ENCODE measurements at places on chromosomes 5 and 9.
A peak's percentile ranks its signal among the peaks of the same experiment; 100 is the strongest.

DNA sequence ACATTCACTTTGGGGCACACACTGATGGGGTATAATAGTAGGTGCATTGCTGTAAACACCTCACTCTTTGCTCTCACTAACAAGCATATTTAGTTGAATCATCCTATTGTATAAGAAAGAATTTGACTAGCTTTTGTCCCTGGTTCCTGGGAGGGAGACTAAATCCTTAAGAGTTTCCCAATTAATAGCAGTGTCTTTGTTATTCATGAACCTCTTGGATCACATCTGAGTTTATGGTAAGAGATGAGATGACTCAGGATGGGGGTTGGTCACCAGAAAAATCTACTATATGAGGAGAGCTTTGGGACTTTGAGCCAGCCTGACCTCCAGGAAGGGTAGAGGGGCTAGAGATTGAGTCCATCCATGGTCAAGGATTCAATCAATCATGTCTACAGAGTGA is 56.8 kb downstream of the PUM3 start:
- DNase-seq, result no peak
- H3K4me3 ChIP-seq, result no peak overlapping the region
- peaks cover 66% of the 10 kb centered on the region for H3K36me3 ChIP-seq
- no peaks in the 10 kb centered on the region for H3K27me3 ChIP-seq

GRCh38 chr5:88391991-88392390 is 123.3 kb upstream of the TMEM161B start:
- peaks cover 6% of the 10 kb centered on the region for H3K27me3 ChIP-seq
- H3K4me1 ChIP-seq, result no peaks in the 10 kb centered on the region
- no peak overlapping the region for H3K27ac ChIP-seq
- H3K4me3 ChIP-seq, result no peak overlapping the region
- no peaks in the 10 kb centered on the region for H3K36me3 ChIP-seq

DNA sequence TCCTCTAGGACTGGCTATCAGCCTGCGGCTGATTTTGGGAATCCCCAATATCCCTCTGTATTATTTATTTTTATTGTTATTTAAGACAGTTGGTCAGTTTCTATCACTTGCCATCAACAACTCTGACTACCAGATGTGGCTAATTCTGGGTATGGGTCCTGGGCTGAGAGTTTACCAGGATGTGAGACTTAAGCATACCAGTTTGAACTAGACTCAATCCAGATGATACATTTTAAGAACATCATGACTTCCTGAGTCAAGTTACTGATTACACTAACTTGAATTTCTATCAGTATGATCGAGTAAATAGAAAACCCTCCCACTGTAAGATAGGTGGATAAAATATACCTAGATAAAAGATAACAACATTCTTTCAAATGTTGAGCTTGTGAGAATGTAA is 634.0 kb downstream of the MAT2B start:
- H3K36me3 ChIP-seq, result no peaks in the 10 kb centered on the region
- no peak overlapping the region for H3K4me3 ChIP-seq
- DNase-seq, result no peak
- H3K4me1 ChIP-seq, result no peaks in the 10 kb centered on the region
- H3K27me3 ChIP-seq, result peaks cover 1% of the 10 kb centered on the region
- H3K27ac ChIP-seq, result no peak overlapping the region

- peaks cover 17% of the 10 kb centered on the region for H3K27me3 ChIP-seq
Measured at GRCh38 chr5:38807570-38808483, 38.0 kb upstream of the OSMR start.

GRCh38 chr9:83062651-83063527 is at the start of gene RASEF:
Gene RASEF, minus strand, starts transcription at chr9:83063142. Its CDS starts 275 bp downstream, at chr9:83062867.
- H3K27ac ChIP-seq, result no peak within 1 kb of the TSS
- peaks cover 49% of the 10 kb centered on the region for H3K27me3 ChIP-seq
- DNase-seq, result no peak

DNA sequence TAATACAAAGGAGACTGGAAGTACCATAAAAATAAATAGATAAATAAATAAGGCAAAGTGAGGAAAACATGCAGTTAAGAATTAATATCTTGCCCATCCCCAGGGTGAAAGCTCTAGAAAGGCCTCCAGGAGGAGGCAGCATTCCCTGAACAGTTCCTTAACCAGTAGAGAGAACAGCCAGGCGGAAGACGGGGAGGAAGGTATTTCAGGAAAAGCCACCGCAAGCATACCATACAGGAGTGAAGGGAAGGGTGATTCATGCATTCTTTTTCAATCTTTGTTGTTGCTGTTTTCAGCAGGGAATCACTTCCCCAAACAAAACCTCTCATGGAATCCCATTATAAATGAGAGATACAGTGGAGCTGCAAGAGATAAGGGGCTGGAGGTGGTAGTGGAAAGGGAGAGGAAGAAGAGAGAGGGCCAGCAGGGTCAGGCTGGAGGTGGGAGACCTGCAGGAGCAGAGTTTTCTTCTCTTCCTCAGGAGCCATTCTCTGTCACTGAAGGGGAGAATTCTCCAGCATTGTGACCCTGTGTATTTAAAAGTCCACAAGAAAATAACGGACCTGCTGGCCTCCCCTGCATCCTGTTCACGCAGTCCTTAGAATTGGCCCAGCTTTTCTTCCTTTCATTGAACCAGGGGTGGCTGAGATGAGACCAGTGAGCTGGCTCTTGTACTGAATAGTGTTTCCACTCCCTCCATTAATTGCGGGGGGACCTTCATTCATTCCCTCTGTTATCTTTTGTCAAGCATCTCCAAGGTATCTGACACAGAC is 255.9 kb downstream of the FAM114A2 start:
- H3K4me1 ChIP-seq, result no peaks in the 10 kb centered on the region
- H3K27ac ChIP-seq, result no peak overlapping the region
- no peak overlapping the region for H3K4me3 ChIP-seq
- H3K36me3 ChIP-seq, result no peaks in the 10 kb centered on the region
- no peak for DNase-seq

DNA sequence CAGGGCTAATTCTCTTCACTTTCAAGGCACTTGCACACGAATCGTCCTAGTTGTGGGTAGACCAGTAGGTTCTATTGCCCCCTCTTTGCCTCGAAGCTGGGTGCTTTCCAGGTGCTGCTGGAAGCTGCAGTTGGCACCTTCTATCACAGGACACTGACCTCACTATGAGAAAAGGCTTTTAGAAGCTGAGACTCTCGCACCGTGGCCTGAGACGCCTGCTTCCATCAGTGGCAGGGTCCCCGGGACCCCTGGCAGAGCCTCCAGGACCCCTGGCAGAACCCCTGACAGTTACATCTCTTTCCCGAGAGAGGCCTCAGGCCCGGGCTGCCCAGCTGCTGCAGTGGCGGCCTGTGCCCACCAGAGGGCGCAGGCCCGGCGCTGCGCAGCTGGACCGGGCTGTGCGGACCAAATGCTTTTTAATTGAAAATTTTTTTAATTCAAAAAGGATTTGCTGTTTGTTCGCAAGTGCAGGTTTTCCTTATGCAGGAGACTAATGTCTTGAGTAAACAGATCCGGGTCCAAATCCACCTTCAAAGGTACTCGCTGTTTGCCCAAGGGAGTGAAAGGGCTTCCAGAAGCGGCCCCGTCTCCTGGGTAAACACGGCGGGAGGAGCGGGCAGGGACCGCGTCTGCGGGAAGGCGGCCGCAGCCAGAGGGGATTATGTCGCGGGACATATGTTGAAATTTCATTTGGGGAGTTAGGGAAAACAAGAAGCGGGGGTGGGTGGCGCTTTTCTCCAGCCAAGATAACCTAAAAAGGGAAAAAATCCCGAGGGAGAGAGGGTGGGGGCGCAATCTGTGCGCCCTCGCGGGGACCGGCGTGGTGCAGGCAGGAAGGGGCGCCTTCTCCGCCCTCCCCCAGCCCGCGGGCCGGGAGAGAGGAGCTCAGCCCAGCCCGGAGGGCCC is 114.5 kb upstream of the LMX1B start:
- H3K27me3 ChIP-seq, result peaks cover 26% of the 10 kb centered on the region
- peaks cover 7% of the 10 kb centered on the region for H3K4me1 ChIP-seq
- no peak overlapping the region for H3K27ac ChIP-seq
- H3K36me3 ChIP-seq, result no peaks in the 10 kb centered on the region
- H3K4me3 ChIP-seq, result peak overlapping the region; percentile 77

- no peak overlapping the region for H3K27ac ChIP-seq
- peaks cover 49% of the 10 kb centered on the region for H3K4me1 ChIP-seq
- no peaks in the 10 kb centered on the region for H3K36me3 ChIP-seq
- peaks cover 26% of the 10 kb centered on the region for H3K27me3 ChIP-seq
- no peak for DNase-seq
- H3K4me3 ChIP-seq, result no peak overlapping the region
Measured at GRCh38 chr5:403995-404394, 39.0 kb upstream of the EXOC3 start.

DNA sequence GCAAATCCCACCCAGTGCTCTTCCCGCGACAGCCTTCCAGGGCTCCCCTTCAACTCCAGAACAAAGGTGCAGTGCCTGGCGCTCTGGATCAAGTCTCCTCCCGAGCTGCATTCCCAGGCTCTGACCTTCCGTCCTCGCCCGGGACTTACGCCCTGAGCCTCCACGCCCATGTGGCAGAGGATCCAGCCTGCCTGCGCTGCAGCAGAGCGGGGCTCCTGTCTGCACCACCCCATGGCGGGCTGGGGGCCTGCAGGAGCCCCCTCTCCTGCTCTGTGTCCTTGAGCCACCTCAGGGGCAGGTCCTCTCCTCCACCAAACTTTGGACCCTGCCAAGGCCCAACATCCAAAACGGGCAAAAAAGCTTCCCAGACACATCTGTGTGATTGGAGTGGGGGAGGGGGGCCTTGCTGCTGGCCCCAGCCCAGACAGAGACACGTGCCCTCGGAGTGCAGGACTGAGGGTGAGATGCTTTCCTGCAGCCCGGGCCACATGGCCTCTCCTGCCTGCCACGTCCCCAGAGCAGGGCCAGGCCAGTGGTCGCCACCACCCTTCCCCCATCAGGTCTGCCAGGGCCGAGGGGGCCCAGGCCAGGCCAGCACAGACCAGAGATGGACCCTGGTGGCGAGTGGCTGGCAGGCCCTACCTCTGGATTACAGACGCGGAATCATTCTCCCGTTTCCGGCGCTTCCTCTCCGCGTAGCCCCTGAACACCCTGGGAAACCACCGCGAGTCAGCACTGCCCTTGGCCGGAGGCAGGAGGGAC is 4.4 kb downstream of the NSMF start:
- H3K27me3 ChIP-seq, result no peaks in the 10 kb centered on the region
- H3K36me3 ChIP-seq, result peaks cover 7% of the 10 kb centered on the region
- peak overlapping the region; percentile 71 for H3K27ac ChIP-seq
- peaks cover 27% of the 10 kb centered on the region for H3K4me1 ChIP-seq

GRCh38 chr5:144202072-144202471 is 31.4 kb downstream of the KCTD16 start:
- DNase-seq, result no peak
- H3K27me3 ChIP-seq, result peaks cover 42% of the 10 kb centered on the region
- H3K36me3 ChIP-seq, result no peaks in the 10 kb centered on the region
- no peak overlapping the region for H3K4me3 ChIP-seq
- no peaks in the 10 kb centered on the region for H3K4me1 ChIP-seq

- peaks cover 5% of the 10 kb centered on the region for H3K27me3 ChIP-seq
- H3K4me1 ChIP-seq, result no peaks in the 10 kb centered on the region
- H3K27ac ChIP-seq, result no peak overlapping the region
- DNase-seq, result no peak
Measured at GRCh38 chr5:168669156-168669555, 90.0 kb upstream of the PANK3 start.

GRCh38 chr5:125703616-125704015 is 719.6 kb upstream of the GRAMD2B start:
- peaks cover 2% of the 10 kb centered on the region for H3K27me3 ChIP-seq
- DNase-seq, result no peak
- no peak overlapping the region for H3K27ac ChIP-seq
- no peaks in the 10 kb centered on the region for H3K4me1 ChIP-seq
- H3K4me3 ChIP-seq, result no peak overlapping the region

- no peaks in the 10 kb centered on the region for H3K4me1 ChIP-seq
- peaks cover 55% of the 10 kb centered on the region for H3K36me3 ChIP-seq
- DNase-seq, result no peak
- no peaks in the 10 kb centered on the region for H3K27me3 ChIP-seq
Measured at GRCh38 chr9:68821911-68822310, 116.9 kb downstream of the PIP5K1B start.

DNA sequence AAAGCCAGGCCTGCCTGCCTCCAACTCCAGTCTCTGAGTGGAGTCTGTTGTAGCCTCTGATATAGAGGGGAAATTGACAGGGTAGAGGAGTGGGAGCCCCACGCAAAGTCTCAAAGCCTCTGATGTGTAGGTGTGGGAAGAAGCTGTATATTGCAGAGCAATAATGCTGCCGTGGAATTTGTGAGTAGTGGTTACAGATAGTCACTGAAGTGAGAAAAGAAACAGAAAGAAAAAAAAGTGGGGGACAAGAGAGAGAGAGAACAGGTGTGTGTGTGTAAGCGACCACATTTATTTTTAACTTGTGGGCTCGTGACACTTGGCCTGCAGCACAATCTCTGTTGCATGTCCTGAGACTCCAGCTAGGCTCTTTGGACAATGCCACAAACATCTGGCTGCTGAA is 227.8 kb downstream of the NSG2 start:
- H3K4me1 ChIP-seq, result no peaks in the 10 kb centered on the region
- H3K27ac ChIP-seq, result no peak overlapping the region
- no peak overlapping the region for H3K4me3 ChIP-seq
- no peaks in the 10 kb centered on the region for H3K36me3 ChIP-seq
- H3K27me3 ChIP-seq, result no peaks in the 10 kb centered on the region

GRCh38 chr5:1375871-1376810 is 31.2 kb upstream of the CLPTM1L start:
- H3K27me3 ChIP-seq, result peaks cover 5% of the 10 kb centered on the region
- DNase-seq, result no peak
- peaks cover 43% of the 10 kb centered on the region for H3K4me1 ChIP-seq

GRCh38 chr9:136054798-136055714 is 40.0 kb downstream of the NACC2 start:
- H3K27me3 ChIP-seq, result peaks cover 8% of the 10 kb centered on the region
- H3K4me1 ChIP-seq, result peaks cover 38% of the 10 kb centered on the region
- peak overlapping the region; percentile 64 for H3K4me3 ChIP-seq
- DNase-seq, result no peak
- no peaks in the 10 kb centered on the region for H3K36me3 ChIP-seq

- H3K4me3 ChIP-seq, result no peak overlapping the region
- no peak for DNase-seq
- H3K36me3 ChIP-seq, result no peaks in the 10 kb centered on the region
- H3K27me3 ChIP-seq, result no peaks in the 10 kb centered on the region
Measured at GRCh38 chr9:19138084-19138483, 10.8 kb upstream of the PLIN2 start.

DNA sequence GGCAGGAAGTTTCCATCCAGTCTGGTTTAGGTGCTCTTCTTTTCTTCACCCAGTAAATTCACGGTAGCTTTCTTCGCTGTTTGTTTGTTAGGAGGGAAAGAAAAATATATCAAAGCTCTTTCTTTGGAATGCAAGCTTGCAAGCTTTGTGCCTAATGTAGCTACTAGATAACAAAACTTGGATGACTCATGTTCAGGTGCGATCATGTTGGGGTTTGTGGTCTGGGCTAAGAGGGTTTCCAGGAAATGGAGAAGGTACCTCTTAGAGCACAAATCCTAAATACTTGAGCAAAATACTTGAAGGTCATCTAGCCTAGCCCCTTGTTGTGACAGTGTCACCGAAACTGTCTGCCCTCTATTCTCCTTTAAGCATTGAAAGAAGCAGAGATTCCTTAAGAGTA is 17.7 kb downstream of the SRP19 start:
- no peaks in the 10 kb centered on the region for H3K27me3 ChIP-seq
- H3K27ac ChIP-seq, result peak overlapping the region; percentile 63
- peaks cover 11% of the 10 kb centered on the region for H3K4me1 ChIP-seq
- no peak for DNase-seq

Data from activated B cell treated with CpG ODN at 0.5 μM for 24 hours (primary cell).